Neural crest cell (in vitro differentiated cells): ENCODE measurements at places on chromosomes 2 and 18. TPM values are rescaled to one million over a fixed set of nuclear protein-coding genes. Genes with fewer than 3 reads are reported as not detected.

Gene MPP4
- total RNA-seq = 0.18 and 0.19 TPM in 2 replicates

DNA sequence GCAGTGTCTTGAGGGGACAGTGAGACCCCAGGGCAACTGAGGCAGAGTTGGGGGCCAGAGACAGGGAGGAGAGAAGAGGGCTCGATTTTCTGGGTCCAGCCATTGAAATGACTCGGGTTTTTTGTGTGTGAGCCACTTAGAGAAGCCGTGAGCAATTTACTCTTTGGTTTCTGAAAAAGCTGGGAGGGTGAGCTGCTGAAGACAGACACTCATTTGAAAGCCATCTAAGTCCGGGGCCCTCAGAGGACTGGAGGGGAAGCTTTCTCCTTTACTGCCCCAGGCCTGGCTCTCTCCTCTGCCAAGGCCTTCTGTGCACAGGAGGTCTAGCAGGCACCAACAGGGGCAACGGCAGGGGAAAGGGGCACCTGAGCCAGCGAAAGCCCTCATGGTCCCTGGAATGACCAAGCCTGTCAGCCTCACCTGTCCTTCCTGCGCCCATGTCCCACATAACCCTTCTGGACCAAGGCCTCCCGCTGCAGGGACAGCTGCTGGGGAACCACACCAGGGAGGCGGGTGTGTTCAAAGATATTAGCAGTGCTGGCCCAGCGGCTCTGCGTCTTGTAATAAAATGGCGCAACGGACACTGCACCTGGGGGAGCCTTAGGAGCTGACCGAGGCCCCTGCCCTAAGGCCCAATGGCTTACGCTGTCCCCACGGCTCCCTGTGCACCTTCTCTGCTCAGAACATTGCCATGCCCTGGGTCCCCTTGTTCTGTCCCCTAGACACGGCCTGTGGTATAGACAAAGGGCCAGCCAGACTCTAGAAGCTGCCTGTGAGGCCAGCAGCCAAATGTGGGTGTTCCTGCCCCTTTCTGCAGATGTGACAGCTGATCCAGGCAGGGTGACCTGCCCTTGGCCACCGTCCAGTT is 45.8 kb downstream of the HS6ST1 start:
- DNase-seq = no peak

Gene SRD5A2
- not detected in 2 replicates for total RNA-seq

Gene SLC9A4
- total RNA-seq = not detected in 2 replicates

- no peak for DNase-seq
These were observed 17.2 kb downstream of the MIB1 start for GRCh38 chr18:21757833-21758232.

DNA sequence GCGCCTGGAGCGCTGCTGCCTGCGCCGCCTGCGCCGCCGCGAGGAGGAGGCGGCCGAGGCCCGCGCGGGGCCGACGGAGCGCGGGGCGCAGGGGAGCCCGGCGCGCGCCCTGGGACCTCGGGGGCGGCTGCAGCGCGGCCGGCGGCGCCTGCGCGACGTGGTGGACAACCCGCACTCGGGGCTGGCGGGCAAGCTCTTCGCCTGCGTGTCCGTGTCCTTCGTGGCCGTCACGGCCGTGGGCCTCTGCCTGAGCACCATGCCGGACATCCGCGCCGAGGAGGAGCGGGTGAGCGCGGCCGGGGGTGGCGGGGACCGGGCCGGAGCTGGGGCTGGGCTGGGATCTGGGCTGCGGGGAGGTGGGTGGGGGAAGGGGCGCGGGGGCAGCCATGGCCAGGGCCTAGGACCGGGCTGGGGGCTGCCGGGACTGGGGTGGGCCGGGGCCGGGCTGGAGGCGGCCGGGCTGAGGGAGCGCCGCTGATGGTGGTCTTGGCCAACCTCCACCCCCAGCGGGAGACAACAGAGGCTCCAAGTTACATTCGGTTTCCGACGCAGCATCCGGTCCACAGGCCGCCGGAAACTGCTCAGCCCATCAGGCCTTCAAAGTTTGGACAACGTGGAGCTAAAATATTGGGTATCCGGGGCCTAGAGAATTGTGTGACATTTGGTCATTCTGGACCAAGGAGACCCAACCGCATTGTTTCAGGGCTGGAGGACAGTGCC is 66.4 kb downstream of the KCNG2 start:
- no peak for DNase-seq

Gene MAB21L4
- total RNA-seq = not detected in 2 replicates

DNA sequence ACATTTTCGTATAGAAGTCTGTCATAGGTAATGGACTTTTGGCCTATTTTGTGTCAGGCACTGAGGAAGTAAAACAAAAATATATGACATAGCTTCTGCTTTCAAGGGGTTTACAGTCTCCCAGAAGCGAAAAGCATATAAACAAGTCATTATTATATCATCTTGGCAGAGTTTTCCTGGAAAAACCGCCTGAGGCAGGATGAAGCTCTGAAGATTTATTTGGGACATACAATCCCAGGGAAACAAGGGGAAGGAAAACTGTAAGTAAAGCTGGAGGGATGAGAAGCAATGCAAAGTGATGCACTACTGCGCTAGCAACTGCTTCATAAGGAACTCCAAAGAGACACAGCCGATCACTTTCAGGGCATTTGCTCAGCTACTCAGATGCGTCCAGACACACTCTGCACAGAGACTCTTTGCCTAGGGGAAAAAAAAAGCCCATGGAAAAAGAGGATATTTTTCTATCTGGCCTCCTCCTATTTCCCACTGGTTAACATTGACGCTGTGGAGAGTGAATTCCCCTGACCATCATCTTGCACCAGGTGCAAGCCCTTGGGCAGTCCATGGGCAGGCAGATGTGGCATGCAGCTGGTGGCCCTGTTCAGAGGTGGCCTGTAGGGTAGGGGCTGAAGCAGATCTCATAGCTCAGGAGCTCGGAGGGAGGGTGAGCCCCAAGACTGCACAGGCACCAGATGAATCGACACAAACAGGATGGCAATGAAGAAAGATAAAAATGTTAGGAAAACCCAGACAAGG is 158.1 kb downstream of the METTL4 start:
- no peak for DNase-seq
